Stimulated activated CD4-positive, alpha-beta T cell treated with anti-CD3 and anti-CD28 coated beads, Interleukin-1b, Interleukin-23, amount 100 ng/mL, for 4 hours (primary cell): ENCODE measurements at places on chromosomes 11 and 22.

DNA sequence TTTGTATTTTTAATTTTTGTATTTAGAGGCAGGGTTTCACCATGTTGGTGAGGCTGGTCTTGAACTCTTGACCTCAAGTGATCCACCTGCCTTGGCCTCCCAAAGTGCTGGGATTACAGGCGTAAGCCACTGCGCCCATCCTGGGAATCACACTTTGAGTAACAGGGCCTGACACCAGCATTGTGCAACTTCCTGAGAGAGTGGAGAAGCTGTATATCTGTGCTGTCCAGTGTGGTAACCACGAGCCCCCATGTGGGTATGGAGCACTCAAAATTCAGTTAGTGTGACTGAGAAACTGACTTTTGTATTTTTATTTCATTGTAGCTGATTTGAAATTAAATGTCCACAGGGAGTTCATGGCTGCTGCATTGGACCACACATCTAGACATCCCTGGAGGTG, 36.2 kb downstream of the MPPED1 start:
- DNase-seq: no peak

DNA sequence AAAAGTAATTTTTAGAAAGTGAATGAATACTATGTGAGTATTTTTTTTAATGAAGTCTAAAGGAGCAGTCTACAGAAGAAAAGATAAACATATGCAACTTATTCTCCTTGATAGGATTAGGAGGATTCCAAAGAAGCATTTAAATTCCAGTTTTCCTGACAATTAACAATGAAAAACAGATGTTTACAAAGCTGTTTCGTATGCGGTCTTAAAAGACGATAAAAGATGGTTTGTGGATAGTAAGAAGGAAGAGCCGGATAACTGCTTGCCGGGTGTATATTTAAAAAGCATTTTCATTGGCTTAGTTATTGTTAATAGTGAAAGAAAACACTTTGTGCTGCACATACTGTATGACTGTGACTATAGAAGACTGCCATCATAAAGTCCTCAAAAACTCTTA, 120.0 kb upstream of the C11orf58 start:
- no peak for DNase-seq

- peak; percentile 6 for DNase-seq
Measured at GRCh38 chr22:28442711-28443525, 236.7 kb downstream of the TTC28 start.

DNA sequence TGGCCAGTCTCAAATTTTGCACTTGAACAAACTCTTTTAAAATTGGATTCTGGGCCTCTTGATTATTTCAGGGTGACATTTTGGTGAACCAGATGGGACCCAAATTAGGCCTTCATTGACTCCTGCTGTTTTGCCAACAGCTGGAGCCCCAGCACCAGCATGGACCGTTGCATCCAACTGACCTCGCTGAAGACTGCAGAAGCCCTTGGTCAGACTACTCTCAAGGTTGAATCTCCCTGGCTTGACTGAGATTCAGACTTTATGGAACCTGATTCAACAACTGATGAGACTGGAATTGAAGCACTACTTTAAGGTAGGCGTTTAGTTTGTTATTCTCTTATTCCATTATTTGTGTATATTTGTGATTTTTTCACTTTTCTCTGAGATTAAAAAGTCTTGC, 41.7 kb downstream of the NARS2 start:
- DNase-seq: no peak

GRCh38 chr11:74257959-74258553, 53.4 kb downstream of the P4HA3 start:
- DNase-seq: no peak

DNA sequence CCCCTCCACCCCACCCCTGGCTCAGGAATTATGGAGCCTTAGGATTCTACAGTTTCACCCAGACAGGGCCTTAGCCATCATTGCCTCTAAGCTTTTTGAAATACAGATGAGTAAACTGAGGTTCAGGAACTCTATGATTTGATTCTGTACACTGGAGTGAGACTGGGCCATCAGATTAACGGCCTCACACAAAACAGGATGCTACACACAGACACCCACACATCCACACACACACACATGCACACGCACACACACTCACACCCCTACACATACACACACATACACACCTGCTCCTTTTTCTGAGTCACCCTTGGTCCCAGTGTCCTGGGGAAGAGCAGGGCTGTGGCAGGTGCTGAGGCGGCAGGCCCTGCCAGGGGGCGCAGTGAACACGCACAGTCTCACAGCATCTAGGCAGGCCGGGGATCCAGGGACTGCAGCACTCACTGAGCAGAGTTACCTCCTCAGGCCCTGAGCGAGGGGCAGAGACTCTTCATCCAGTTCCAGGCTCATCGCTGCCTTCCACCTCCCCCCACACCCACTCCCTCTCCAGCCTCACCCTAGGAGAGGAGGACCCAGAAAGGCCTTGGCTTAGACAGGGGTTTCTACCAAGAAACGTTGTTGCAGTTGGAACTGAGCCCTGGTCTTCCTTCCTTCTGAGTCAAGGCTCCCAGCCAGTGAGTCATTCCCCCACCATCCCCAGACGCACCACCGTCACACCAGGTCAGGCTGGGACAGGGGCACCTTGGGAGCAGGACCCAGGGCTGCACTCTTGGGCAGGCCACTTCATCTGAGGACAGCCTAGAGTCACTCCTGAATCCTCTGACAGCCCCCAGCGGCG, 89.8 kb upstream of the PARVA start:
- DNase-seq: no peak

DNA sequence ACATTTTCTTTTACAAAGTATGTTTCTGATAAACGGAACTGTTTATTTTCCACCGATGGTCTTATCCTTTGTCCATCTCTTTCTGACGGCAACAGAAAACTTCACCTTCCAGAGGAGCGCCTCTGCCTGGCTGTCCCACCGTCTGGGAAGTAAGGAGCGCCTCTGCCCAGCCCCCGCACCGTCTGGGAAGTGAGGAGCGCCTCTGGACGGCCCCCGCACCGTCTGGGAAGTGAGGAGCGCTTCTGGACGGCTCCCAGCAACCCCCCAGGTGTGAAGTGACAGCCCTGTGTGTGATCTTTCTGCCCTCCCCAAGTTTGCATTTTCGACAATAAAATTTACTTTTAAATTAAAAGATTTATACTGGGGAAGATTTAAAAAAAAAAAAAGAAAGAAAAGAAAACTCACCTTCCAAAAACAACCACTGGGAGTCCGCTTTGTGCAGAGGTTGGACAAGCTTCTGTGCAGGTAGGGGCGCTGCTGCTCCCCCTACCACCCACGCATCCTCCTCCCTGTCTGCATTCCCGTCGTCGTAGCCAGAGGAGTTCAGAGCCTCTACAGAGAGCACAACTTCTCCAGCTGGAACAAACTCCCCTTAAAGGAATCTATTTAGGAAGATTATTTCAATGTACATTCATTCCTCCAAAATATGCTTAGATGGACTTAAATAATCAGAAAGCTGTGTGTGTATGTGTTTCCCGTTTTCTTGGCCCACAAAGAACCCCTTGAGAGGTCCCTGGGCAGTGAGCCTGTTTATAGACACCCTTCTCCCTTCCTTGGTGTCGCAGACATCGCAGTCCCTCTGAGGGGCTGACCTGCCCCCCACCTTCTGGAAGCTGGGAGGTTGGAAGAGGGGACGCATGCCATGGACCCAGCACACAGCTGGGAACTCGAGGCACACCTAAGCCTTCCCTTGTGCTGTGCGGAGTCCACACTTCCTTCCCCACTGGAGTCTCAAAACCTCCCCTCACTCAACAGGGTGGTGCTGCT, 849 bp upstream of the APOBEC3B start:
- DNase-seq: no peak

GRCh38 chr22:30680991-30681770, 13.5 kb upstream of the OSBP2 start:
- no peak for DNase-seq

DNA sequence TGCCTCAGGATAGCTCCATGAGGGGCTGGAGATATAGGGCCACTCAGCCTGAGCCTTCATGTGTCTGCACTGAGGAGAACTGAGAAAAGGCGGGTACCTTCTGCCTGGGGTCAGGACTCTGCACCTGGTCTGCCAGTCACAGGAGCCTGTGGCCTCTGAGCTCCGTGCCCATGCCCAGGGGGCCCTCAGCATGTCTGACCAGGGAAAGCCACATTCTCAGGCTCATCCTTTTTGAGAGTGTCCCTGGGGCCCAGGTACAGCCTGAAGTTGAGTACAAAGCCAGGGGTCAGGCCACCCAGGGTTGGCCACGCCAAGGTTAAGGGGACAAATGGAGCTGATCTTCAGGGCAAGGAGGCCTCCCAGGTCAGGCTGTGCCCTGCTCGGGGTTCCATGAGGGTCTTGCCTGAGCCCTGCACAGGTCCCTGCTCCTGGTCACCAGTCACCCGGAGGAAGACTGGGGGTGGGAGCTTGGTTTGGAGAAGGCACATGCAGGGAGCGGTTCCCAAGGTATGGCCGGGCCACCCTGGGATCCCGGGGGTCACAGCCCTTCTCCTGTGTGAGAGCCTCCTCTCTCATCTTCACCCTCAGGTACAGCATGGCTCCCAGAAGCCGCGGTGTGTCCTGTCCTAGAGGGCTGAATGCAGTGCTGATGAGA, 6.0 kb downstream of the DENND6B start:
- no peak for DNase-seq
